GM10248 (cell line): ENCODE measurements at places on chromosomes 6 and 20.
A peak's percentile ranks its signal among the peaks of the same experiment; 100 is the strongest.

DNA sequence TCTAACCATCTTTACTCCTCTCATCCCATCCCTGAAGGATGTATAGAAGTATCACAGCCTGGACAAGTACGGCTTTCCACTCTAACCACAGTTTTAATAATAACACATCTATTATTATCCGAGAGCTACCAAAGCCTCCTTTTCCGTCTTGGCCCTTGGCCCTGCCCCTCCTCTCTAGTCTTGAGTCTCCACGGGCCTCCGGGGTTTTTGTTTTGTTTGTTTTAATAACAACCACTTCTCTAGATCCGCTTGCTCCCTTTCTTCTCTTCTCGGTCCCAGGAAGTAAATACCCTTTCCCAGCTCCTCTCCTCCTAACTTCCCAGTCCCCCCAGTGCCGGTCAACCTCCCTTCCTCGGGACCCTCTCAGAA is 661 bp downstream of the LCA5 start:
- DNase-seq = no peak

- DNase-seq = no peak
Measured at GRCh38 chr6:109471105-109471810, 11.8 kb downstream of the ZBTB24 start.

GRCh38 chr6:158332237-158332636 is 20.0 kb downstream of the TULP4 start:
- DNase-seq = no peak

GRCh38 chr20:45067087-45067486 is 33.8 kb downstream of the KCNS1 start:
- no peak for DNase-seq

GRCh38 chr20:37922016-37922415 is 19.1 kb downstream of the VSTM2L start:
- peak; percentile 60 for DNase-seq

GRCh38 chr6:154649721-154650120 is 83.5 kb upstream of the SCAF8 start:
- DNase-seq = no peak

DNA sequence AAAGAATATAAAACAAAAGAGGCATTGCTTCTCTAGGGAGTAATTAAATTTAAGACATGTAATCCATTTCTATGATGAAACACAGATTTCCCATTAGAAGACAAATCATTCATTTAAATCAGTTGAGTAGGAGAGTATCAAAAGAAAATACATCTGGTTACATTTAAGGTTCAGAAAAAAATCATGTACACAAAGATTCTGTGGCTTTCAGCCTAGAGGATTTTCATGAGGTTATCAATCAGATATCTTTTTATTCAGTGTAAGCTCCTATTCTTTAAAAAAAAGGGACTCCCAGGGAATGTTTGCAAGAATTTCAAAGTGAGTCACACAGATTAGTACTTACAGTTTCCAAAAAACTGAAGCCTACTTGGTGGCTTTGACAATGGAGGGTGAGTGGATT is 24.9 kb downstream of the COL21A1 start:
- DNase-seq = no peak

DNA sequence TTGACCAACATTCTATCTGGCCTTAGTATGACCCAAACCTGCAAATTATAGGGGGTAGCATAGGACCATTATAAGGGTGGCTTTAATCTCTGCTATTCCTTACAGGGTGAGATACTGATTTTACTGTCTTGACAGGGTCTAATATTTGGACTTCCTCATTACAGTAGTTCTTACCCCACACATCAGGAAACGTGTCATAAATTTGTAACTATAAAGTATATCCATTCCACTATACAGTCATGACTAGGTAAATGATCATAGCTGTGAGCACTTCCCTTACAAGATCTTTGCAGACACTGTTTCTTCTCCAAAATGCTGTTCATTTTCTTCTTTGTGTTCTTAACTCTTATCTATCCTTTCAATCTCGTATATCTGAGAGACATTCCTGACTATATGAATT is 518.7 kb upstream of the RNF217 start:
- DNase-seq = no peak

DNA sequence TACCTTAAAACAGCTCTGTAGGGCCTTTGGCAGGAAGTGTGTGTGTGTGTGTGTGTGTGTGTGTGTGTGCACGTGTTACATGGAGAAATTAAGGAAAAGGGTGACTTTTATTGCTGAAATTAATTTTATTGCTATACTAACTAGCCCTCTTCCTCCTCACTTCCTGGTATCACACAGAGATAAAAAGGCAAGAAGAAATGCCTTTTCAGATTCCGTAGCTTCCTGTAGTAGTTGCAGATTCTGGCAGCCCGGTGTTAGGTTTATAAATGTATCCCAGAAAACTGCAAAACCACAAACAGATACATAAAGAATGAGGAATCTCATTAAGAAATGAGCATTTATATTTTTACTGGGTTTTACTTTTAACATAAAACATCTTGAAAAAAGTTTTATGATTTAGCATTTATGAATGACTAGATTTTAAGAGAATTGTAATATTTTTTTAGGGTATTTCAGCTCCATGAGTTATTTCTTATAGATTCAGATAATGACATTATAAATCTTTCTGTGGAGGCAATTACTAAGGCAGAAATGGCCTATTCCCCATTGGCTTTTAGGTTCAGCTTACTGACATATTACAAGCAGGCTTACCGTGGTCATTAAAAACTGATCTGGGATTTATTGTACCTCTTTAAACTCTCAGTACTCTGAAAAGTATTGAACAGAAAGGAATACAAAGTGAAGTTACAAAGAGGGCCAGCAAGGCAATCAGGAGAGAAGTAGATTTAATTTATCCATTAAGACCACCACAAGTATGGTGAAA is 249.1 kb upstream of the TSHZ2 start:
- no peak for DNase-seq

DNA sequence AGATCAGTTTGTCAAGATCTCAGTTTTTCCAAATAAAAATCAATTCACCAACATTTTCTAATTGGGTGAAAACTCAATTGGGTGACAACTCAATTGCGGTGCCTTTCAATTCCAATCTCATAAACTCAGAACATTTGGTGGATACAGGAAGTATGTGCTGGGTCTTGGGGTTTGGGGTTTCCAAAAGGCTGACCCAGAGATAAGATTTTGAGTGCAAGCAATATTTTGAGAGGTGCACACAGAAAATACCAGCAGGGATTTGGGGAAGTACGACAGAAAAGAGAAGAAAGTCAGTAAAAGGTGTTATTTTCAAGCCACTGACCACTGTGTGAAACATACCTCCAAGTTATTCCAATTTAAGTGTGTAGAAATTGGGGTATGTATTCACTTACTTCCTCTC is 258.0 kb downstream of the PHACTR1 start:
- no peak for DNase-seq

GRCh38 chr6:138597336-138597735 is 98.0 kb upstream of the NHSL1 start:
- no peak for DNase-seq

DNA sequence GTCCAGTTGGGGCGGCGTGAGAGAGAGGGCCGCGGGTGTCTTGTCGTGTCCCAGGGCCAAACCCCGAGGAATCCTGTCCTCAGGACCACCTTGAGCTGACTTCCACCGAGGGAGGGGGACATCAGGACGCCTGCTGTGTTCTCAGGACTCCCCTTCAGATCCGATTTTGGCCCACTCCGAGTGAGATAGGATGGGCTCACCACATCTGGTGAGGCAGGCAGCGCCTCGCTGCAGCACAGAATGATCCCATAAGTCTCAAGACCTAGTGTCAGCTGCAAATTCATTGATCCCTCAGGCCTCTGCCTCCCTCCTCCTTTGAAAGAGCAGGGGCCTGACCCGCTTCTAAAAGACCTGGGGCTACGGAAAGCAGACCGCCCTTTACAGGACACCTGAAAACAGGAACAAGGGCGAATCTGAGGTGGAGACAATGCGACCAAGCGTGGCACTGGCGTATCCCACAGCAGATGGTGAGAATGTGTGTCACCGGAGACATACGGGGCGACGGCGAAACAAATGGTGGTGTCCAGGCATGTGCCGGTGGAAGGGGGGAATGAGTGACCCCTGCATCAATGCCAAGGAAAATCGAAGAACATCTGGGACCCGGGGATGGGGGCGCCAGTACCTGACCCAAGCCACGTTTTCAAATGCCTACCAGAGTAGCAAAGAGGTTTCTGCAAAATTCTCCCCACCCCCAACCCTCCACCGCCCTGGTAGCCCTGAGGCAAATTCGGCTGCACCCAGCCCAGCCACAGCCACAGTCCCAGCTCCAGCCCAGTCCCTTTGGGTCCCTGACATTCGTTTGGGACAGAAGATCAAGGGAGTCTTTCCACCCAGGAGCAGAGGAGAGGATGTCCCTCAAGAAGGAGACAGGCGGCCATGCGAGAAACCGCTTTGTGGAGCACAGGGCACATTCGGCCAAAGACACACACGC is 162.1 kb upstream of the ZNF337 start:
- no peak for DNase-seq

DNA sequence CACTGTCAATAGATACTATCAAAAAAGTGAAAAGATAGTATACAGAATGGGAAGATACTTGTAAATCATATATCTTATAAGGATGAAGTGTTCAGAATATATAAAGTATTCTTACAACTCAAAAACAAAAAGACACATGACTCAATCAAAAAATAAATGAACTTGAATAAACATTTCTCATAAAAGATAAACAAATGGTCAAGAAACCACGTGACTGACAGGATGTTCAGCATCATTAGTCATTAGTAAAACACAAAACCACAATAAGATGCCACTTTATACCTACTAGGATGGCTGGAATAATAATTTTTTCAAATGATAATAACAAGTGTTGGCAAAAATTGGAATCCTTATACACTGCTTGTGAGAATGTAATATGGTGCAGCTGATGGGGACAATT is 729.1 kb upstream of the HS3ST5 start:
- no peak for DNase-seq

DNA sequence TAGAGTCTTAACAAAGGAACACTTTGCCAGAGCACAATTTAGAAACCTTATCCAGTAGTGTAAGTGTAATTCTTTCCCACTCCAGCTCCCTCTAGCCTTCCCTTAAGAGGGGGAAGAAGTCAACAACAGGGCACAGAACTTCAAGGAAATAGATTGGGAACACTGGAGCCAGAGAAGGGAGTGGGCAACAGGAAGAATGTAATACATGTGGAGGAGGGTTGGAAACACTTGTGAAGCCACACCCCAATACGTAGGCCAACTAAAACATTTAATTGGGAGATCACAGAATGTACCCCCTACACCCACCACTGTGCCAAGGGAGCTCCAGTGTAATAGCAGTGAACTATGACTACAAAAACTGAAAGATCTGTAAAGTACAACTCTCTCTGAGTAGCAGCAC is 735.7 kb upstream of the HS3ST5 start:
- no peak for DNase-seq

DNA sequence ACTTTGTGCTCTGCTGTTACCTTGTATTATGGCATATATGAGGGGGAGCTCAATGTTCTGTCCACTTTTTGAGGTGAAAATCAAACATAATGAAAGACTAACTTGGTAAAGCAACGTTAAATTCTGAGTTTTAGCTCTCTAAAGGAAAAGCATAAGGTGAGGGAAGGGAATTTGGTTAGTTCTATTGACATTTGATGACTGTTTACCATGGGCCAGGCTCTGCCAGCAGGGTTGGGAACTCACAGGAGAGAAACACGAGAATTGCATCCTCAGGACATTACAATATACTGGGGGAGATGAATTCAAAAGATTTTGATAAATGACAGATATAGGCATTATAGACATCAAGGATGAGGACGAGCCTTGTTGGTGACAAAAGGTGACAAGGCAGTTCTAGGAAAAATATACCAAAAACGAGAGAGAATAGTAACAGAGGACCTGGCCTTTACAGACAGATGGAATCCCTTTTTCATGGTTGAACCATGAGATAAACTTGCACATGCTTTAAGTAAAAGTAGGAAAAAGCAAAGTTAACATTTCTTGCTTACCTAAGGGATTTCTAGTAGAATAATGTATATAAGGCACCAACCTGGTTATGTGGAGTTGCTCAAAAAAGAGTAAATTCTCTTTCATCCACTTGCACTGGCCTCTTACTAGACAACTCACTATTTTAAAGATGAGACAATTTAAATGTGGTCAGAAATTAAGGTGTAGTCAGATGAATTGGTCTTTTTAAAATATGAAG is 191.4 kb downstream of the NKAIN2 start:
- no peak for DNase-seq

- DNase-seq = no peak
Measured at GRCh38 chr6:147986846-147987245, 355.8 kb upstream of the SASH1 start.

DNA sequence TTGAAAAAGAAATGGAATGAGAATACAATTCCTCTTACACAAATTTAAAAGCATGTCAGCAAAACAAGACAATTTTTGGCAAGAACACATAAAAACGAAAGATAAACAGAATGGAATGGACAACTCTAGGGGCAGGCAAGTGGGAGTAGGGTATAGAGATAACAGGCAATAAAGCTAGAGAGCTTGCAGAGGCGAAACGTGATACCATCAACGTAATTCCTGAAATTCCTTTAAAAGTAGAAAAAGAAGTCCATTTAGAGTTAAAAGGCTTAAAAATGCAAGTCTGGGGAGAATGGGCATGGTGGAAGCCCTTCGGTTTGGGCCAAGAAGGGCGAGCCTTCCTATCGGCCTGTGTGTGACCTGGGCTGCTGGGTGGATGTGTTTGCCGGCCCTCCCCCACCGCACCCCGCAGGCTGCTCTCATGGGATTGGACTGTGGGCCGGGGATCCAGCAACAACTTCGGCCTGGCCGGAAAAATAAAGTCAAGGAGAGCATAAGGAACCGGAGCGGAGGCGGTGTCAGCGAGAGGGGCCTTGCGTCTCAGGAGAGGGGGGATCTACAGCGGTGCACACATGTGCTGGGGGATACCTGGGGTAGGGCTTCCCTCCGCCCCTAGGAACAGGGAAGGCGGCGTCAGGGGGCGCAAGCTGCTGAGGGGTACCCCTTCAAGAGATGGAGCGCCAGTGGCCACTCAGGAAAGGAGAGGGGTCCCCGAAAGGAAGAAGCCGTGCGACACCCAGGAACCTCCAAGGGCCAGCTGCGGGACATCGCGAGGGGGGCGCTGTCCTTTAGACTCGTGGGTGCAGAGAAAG is 4.1 kb downstream of the TMEM239 start:
- no peak for DNase-seq

DNA sequence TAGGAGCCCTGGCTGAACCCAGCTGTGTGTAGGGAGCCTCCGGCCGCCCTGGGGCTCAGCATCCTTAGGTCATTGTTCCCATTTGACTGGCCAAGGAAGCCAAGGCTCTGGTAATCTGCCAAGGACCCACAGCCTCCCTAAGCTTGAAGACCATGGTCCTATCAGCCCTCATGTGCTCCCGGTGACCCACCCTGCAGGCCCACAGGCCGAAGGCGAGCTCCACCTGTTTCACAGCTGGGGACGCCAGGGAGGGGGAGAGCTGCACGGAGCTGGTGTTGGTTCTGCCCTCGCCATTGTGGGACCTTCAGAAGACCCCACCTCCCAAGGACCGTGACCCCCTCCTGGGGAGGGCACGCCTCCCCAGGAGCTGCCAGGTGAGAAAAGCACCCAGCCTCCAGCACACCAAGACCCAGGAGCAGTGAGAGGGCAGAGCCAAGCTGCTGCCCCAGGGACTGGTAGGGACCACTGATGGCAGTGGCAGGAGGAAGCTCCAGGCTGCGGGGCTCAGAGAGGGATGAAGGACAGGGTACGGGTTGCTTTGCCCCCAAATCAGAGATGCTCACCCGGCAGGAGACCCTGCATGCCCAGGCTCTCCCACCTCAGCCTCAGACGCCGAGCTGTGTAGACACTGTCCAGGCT is 30.7 kb upstream of the MRGBP start:
- DNase-seq = no peak
